NCI-H2029 (cell line): ENCODE measurements at places on chromosomes 3 and 15.

DNA sequence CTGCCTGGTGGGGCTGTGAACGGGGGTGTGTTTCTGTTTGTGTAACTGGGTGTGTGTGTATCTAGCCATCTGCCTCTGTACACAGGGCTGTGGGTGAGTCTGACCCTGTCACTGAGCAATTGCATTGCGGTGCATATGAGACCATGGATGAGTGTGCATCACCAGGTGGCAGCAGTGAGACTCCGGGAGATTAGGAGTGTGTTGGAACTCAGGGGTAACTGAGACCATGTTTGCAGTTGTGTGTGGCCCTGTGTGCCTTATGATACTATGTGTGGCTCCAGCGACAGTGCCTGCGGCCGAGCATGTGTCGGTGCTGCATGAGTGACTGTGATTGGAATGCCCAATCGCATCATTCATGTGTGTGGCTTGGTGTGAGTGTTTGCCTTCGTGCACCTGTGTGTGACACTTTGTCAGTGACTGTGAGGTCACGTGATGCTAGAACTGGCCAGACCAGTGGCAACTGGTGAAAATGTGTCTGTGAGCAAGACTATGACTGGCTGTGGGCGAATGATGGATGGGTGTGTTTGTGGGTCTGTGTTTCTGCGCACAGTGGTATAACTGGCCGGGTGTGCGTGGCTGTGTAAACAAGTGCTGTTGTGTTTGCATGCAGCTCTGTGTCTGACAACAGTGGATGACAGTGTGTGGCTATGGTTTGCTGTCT lies 14.0 kb downstream of the VILL start:
- DNase-seq: peak; percentile 81

GRCh38 chr3:130659911-130660310 lies 86.7 kb downstream of the PIK3R4 start:
- no peak for DNase-seq

GRCh38 chr3:27644941-27645340 lies 77.2 kb downstream of the EOMES start:
- no peak for DNase-seq

DNA sequence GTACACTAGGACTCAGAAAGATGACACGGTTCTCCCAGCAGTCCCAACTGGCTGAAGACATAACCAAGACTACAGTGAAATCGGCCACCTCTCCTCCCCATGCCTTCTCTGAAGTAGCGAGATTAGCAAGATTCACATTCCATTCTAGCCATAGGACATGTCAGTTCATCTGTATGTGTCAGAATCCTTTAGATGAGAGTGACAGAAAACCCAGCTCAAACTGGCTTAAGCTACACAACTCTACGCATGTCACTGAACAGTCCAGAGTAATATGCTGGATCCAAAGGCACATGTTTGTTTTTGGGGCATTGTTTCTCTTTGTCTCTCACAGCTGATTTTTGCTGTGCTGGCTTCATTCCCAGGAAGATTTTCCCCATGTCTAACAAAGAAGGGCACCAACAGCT lies 75.8 kb downstream of the RARB start:
- DNase-seq: no peak

DNA sequence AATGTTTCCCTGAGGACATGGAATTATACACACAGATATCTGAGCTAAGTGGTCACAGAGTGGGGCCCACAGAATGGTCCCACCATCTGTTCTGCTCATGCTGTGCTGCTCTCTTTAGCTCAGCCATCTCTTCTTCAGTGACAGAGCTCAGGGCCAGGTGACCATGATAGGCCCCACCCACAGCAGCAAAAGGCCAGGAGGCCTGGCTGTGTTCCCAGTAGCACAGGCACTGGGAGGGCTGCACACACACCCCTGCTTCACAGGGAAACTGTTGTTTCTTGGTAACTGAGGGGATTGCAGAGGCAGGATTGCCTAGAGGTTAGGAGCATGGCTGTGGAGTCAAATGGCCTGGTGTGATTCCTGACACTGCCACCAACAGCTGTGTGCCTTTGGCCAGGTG lies 4.8 kb upstream of the FBXW12 start:
- DNase-seq: peak; percentile 20

DNA sequence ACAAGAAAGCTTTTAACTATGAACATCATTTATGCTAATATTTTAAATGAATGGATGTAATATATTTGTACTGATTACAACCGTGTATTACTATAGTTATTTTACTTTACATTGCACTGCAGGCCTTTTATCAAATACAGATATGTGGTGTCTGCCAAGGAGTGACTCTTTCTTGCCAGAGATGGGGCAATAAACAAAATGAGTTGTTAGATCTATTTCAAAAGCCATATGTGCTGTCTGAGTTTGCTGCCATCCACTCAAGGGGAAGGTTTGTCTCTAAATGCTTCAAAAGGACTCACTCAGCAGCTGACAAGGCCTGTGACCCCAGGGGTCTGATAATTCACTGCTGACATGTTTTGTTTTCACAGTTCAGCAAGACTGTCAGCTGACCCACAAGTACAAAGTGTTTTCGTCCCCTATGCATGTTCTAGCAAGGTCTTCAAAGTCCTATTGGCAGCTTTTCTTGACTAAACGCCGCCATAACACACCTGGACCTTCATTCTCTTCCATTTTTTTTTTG lies 41.3 kb upstream of the ZBED2 start:
- no peak for DNase-seq

GRCh38 chr3:149657321-149657925 lies 402 bp downstream of the WWTR1 start:
- DNase-seq: peak; percentile 50

- peak; percentile 82 for DNase-seq
Observed at GRCh38 chr3:120558771-120559241, 37.3 kb upstream of the NDUFB4 start.

DNA sequence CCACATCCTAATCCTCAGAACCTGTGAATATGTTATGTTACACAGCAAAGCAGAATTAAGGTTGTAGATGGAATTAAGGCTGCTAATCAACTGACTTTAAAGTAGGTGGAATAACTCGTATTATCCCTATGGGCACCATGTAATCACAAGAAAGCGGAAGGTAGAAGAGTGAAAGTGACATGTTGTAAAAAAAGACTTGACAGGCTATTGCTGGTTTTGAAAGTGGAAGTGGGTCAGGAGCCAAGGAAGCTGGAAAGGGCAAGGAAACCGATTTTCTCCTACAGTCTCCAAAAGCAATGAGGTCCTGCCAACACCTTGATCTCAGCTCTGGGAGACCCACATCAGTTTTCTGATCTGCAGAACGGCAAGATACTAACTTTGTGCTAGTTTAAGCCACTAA lies 6.6 kb downstream of the TP63 start:
- no peak for DNase-seq

- peak; percentile 50 for DNase-seq
Observed at GRCh38 chr3:120795017-120795648, 52.6 kb downstream of the GTF2E1 start.

DNA sequence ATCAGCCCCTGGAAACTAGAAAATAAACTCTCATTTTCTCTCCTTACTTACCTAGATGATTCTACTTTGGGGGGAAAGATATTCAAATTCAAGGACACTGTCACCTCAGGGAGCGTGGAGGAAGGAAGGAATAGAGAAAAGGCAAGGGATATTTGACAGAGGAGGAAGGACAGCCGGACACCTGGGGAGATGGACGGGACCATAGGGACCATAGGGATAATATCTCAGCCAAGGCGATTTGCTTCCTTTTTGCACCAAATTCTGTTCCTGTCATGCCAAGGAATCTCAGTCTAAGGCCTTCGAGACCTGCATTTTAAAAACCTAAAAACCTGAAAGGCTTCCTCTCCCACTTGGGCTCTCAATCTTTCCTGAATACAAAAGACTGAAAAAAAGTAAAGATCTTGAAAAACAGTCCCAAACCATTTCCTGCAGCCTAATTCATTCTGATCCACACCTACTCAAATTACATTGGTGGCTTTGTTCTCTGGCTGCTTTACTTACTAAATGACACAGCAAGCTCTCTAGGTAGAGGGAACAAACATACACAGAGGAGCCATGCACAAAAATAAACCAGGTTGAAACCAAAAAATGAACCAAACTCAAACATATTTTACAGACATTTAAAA lies 73.9 kb upstream of the SLC24A5 start:
- no peak for DNase-seq

GRCh38 chr15:26882112-26882511 lies 15.2 kb downstream of the GABRA5 start:
- no peak for DNase-seq

- DNase-seq: no peak
Observed at GRCh38 chr3:99780749-99781148, 36.9 kb upstream of the CMSS1 start.

DNA sequence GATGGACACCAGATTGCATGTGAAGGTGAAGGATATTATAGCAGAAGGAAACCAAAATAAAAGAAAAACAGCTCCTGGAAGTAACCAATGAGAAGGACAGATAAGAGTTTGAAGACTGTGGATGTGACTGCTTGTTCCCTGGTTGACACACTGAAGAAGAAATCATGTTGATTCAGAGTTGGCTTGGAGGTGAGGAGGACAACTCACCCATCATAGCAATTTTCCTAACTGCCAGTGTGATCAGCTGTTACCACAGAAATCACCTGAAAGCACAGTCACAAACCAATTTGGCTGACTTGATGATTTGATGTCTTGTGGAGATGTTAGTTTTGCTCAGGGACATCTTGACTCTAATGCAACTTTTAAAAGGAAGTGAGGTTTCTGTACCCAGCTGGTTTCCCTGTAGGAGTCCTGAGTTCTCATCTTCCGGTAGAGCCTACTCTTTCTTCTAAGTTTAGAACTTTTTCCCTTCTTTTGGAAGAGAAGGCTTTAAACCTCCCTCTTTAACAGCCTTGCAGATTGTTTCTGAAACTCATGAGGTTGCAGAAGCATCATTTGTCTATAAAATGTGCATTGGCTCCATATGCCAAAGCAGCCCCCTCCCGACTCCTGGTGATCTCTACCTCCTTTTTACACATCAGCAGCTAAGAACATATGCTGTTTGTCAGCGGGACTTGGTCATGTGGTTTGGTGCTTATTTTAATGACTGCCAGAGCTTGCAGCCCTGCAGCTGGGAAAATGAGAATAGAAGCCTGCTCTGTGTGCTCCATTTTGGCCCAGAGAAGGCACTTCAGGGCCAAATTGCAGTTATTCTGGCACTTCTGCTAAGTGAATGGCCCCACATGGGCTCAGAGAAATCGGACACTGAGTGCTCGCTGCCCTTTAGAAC lies 10.3 kb downstream of the ATG7 start:
- DNase-seq: no peak

DNA sequence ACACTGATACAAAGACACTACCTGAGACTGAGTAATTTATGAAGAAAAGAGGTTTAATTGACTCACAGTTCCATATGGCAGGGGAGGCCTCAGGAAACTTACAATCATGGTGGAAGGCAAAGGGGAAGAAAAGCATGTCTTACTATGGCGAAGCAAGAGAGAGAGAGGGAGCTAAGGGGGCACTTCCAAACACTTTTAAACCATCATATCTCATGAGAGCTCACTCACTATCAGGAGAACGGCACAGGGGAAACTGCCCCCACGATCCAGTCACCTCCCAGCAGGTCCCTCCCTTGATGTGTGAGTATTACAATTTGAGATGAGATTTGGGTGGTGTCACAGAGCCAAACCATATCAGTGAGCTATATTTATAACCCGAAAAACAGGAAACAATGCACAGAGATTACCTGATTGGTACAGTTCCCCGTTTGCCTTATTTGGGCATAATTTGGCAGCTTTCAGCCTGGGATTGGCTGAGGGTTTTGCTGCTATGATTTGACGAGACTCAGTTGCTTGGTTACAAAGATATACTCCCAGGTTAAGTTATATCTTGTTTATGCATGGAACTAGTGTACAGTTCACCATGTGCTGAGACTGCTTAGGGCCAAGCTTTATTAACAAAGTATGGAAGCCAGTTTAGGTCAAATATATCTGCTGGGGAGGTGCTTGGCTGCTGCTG lies 184.2 kb downstream of the NR2F2 start:
- no peak for DNase-seq

- no peak for DNase-seq
Observed at GRCh38 chr3:147397155-147397874, 9.0 kb downstream of the ZIC4 start.

DNA sequence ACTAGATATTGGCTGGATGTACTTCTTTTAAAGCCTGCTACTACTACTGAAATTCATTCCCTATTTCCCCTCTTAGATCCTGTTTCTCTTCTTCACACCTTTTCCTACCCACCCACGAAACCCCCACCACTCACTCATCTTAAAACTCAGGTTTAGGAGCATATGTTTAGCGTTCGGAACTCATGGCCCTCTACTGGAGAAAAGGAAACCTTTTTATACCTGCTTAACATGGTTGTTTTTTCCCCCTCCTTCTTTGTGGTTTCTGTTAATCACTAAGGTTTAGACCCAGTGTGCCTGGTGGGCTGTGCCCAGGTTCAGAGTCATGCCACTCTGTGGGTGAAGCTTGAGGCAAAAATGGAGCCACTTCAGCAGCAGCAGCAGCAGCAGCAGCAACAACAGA lies 2.6 kb downstream of the ARID3B start:
- DNase-seq: no peak

GRCh38 chr3:171532294-171532693 lies 72.1 kb upstream of the TNIK start:
- no peak for DNase-seq

DNA sequence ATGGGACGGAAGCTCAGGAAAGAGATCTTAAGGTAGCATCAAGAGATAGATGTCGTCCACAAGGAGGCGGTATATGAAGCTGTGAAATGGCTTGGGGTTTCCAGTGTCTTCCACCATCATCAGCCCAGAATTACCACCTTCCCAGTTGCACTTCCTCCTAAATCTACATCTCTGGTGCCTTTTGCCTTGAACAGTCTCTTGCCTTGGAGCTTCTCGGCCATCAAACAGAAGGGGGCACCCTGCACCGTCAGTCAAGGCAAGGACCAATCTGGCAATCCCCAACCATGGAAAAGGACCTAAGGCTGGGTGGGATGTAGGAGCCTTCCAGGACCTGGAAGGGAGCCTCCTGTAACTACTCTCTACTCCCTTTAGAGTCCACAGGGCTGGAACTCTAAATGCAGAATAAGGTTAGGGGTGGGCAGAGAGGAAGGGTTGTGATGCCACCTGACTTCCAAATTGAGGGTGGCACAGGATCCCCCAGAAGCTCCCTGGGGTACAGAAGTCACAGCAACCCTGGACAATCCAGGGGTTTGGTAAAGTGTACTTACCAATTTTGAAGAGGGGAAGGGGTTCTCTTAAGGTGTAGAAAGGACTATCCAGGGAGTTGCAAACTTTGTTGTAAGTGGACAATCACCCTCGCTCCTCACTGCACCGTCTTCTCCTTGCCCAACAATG lies 1.0 kb upstream of the RYR3 start:
- DNase-seq: no peak

GRCh38 chr15:79129235-79129634 lies 38.7 kb upstream of the RASGRF1 start:
- DNase-seq: no peak
